Activated CD4-positive, alpha-beta memory T cell treated with anti-CD3 and anti-CD28 coated beads, Interleukin-2, amount 10 ng/mL, durations not matched to agents 7 days and 5 days (primary cell): ENCODE measurements at places on chromosomes 2 and 18. TPM values are rescaled to one million over a fixed set of nuclear protein-coding genes. Genes with fewer than 3 reads are reported as not detected.

DNA sequence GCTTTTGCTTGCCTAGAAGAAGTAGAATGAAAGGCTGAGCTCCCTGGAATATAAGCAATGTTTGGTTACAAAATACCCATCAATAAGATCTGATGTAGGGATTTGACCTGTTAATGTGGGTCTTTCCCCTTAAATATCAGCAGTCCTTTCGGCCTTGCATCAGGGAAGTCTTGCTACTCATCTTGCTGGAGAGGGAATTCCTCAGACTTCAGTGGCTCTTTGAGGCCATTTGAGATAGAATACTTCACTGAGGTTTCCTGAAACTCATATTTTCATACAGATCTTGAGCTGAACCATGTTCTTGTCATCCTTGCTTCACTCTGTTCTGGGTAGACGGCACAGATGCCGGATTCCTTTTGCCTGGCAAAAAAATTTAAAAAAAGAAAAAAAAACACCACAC is 3.9 kb downstream of the TWIST2 start:
- no peak for DNase-seq
- H3K27ac ChIP-seq = no peak overlapping the region
- peaks cover 52% of the 10 kb centered on the region for H3K27me3 ChIP-seq
- no peak overlapping the region for H3K4me3 ChIP-seq
- H3K4me1 ChIP-seq = no peaks in the 10 kb centered on the region

DNA sequence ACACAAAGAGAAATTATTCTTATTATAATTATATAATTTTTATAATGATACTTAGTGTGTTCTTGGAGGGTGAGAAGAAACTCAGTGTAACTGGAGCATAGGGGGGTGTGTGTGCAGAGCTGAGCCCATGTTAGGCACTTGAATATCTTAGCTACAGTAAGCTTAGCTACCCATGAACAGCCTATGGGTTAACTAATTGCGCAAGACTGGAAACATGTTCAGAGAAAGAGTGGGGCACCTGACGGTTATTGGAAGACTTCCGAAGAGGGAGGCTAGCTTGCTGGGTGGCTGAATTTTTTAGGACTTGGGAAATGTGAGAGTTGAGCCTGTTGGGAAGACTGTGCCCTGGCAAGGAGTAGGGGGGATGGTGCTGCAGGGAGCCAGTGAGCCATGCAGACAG is 229.2 kb downstream of the SLC4A3 start:
- H3K27me3 ChIP-seq = no peaks in the 10 kb centered on the region
- no peak overlapping the region for H3K4me3 ChIP-seq
- H3K36me3 ChIP-seq = no peaks in the 10 kb centered on the region
- no peaks in the 10 kb centered on the region for H3K4me1 ChIP-seq

GRCh38 chr2:65458999-65459398 is 26.6 kb upstream of the SPRED2 start:
- no peak overlapping the region for H3K27ac ChIP-seq
- peaks cover 50% of the 10 kb centered on the region for H3K27me3 ChIP-seq
- no peak for DNase-seq
- H3K4me1 ChIP-seq = no peaks in the 10 kb centered on the region

- no peak for DNase-seq
- H3K27me3 ChIP-seq = peaks cover 2% of the 10 kb centered on the region
- no peak overlapping the region for H3K4me3 ChIP-seq
- H3K36me3 ChIP-seq = peaks cover 17% of the 10 kb centered on the region
- no peak overlapping the region for H3K27ac ChIP-seq
- H3K4me1 ChIP-seq = peaks cover 13% of the 10 kb centered on the region
Measured at GRCh38 chr2:138512672-138513071, 11.1 kb downstream of the SPOPL start.

- H3K4me1 ChIP-seq = no peaks in the 10 kb centered on the region
- H3K27me3 ChIP-seq = no peaks in the 10 kb centered on the region
- H3K4me3 ChIP-seq = no peak overlapping the region
- no peak overlapping the region for H3K27ac ChIP-seq
- H3K36me3 ChIP-seq = no peaks in the 10 kb centered on the region
Measured at GRCh38 chr18:22378672-22379282, 38.9 kb downstream of the CTAGE1 start.

DNA sequence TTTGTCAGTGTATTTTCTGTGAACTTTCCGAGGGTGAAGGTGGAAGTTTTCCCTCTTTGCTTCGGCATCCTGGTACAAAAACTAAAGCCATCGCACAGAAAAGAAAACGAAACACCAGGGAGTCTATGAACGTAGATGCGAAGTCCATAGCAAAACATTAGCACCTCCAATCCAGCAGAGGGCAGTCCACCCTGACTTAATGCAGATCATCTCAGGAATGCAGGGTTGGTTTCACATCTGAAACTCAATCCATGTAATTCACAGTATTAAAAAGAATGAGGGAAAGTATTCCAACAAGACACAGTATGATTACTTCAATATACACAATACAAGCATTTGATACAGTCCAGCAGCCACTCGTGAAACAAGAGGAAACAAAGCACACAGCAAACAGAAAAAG is 70.8 kb downstream of the RTP5 start:
- no peak overlapping the region for H3K27ac ChIP-seq
- H3K4me3 ChIP-seq = no peak overlapping the region
- H3K27me3 ChIP-seq = no peaks in the 10 kb centered on the region
- no peak for DNase-seq

GRCh38 chr2:72993147-72993932 is 76.0 kb downstream of the EMX1 start:
- no peaks in the 10 kb centered on the region for H3K36me3 ChIP-seq
- no peak overlapping the region for H3K4me3 ChIP-seq
- peak; percentile 37 for DNase-seq
- H3K27ac ChIP-seq = no peak overlapping the region
- H3K27me3 ChIP-seq = no peaks in the 10 kb centered on the region
- H3K4me1 ChIP-seq = no peaks in the 10 kb centered on the region

GRCh38 chr2:160315337-160315736 is 115.3 kb upstream of the ITGB6 start:
- H3K27me3 ChIP-seq = no peaks in the 10 kb centered on the region
- H3K4me1 ChIP-seq = no peaks in the 10 kb centered on the region
- no peak overlapping the region for H3K4me3 ChIP-seq
- DNase-seq = no peak
- H3K27ac ChIP-seq = no peak overlapping the region

GRCh38 chr2:231707625-231707926 is 749 bp upstream of the PTMA start:
- H3K27me3 ChIP-seq = no peaks in the 10 kb centered on the region
- H3K4me1 ChIP-seq = peaks cover 26% of the 10 kb centered on the region
- peak; percentile 60 for DNase-seq

DNA sequence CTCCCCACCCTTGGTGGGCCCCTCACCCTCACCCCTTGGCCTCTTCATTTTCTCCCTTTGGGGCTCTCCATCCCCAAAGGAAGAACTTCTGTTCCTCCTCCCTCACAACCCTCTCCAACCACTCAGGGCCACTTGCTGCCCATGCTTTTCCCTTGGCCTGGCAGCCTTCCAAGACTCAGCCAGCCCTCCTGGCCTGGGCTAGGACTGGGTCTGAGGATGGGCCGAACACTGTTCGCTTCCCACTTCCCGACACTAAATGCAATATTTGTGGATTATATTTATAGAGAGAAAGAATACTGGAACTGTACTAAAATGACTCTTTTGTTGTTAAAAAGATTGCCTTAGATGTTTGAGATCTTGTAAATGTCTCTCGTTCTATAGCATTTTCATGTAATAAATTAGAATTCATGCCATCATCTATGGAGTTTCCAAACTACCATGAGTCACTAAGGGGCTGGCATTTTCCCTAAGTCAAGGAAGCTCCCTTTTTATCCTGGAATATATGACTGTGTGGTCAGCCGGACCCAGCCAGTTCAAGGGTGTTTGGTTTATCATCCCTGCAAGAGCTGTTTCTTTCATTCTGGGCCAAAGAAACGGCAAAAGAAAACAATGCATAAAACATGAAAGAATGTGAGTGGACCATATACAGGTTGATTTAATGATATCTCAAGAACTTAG is 3.8 kb downstream of the CXCR2 start:
- H3K27me3 ChIP-seq = peaks cover 14% of the 10 kb centered on the region
- H3K36me3 ChIP-seq = no peaks in the 10 kb centered on the region
- no peak overlapping the region for H3K27ac ChIP-seq

DNA sequence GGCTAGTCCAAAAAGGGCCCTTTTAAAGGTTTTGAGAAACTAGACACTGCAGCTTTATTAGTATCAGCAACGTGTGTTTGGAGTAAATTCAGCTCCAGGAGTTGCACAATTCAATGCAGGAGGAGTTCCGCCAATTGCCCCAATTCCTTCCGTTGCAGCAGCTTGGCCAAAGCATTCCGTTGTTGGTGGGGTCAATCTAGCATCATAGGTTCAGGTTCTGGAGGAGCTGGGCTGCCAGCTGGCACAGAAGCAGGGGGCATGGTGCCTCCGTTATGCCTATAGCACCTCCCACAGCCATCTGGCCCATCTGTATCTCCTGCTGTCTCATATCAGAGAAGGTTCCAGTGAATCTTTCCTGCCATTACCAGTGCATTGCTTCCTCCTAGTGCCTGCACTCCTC is 55.4 kb downstream of the REL start:
- H3K27me3 ChIP-seq = no peaks in the 10 kb centered on the region
- peaks cover 44% of the 10 kb centered on the region for H3K36me3 ChIP-seq
- peaks cover 6% of the 10 kb centered on the region for H3K4me1 ChIP-seq
- DNase-seq = no peak
- H3K4me3 ChIP-seq = no peak overlapping the region
- no peak overlapping the region for H3K27ac ChIP-seq

- DNase-seq = no peak
- H3K27ac ChIP-seq = no peak overlapping the region
- peaks cover 10% of the 10 kb centered on the region for H3K4me1 ChIP-seq
Measured at GRCh38 chr18:22174341-22175145, 5.2 kb downstream of the GATA6 start.

DNA sequence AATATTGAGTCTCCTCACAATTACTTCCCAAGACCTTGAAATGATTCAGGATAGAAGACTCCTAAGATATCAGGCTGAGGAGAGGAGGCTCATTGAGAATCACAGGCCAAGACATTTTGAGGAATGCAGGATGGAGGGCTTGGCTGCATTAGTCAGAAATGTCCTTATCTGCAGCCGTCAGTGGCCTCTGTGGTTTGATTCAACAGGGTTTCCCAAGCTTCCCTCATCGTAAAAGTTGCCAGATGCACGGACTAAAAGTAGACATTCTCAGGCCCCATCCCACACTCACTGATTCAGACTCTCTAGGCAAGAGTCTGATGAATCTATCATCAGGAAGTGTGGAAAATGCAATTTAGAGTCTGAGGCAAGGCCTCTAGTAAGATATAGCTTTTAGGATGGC is 34.0 kb upstream of the TMEM178A start:
- H3K27me3 ChIP-seq = peaks cover 5% of the 10 kb centered on the region
- DNase-seq = no peak
- H3K36me3 ChIP-seq = no peaks in the 10 kb centered on the region

DNA sequence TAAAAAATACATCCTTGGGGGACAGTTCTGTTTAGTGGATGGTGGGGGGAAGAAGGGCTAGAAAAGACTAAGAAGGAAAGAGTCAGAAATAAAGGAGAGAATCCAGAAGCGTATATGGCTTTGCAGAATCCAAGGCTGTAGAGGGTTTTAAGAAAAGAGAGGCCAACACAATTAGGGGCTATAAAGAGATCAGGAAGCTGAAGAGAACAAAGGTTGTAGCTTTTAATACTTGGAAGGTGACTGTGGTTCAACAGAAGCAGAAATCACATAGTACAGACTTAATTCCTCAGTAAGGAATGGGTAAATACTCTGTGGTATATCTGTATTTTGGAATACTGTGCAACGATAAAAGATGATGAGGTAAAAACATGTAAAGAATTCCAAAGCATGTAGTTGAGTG is 286.4 kb downstream of the AGPS start:
- H3K27ac ChIP-seq = no peak overlapping the region
- no peaks in the 10 kb centered on the region for H3K4me1 ChIP-seq
- H3K27me3 ChIP-seq = peaks cover 20% of the 10 kb centered on the region
- DNase-seq = no peak
- H3K4me3 ChIP-seq = no peak overlapping the region
- H3K36me3 ChIP-seq = no peaks in the 10 kb centered on the region

GRCh38 chr2:47504174-47504810 is 101.3 kb downstream of the MSH2 start:
- peaks cover 39% of the 10 kb centered on the region for H3K4me1 ChIP-seq
- H3K36me3 ChIP-seq = peaks cover 32% of the 10 kb centered on the region
- H3K4me3 ChIP-seq = no peak overlapping the region

- no peak overlapping the region for H3K27ac ChIP-seq
- DNase-seq = no peak
- H3K4me1 ChIP-seq = peaks cover 10% of the 10 kb centered on the region
Measured at GRCh38 chr2:164839914-164840457, 1.6 kb downstream of the COBLL1 start.

GRCh38 chr2:44652701-44653100 is 288.8 kb upstream of the SIX3 start:
- H3K4me1 ChIP-seq = peaks cover 2% of the 10 kb centered on the region
- no peak for DNase-seq
- no peak overlapping the region for H3K4me3 ChIP-seq
- no peaks in the 10 kb centered on the region for H3K27me3 ChIP-seq
- no peak overlapping the region for H3K27ac ChIP-seq
- H3K36me3 ChIP-seq = no peaks in the 10 kb centered on the region

DNA sequence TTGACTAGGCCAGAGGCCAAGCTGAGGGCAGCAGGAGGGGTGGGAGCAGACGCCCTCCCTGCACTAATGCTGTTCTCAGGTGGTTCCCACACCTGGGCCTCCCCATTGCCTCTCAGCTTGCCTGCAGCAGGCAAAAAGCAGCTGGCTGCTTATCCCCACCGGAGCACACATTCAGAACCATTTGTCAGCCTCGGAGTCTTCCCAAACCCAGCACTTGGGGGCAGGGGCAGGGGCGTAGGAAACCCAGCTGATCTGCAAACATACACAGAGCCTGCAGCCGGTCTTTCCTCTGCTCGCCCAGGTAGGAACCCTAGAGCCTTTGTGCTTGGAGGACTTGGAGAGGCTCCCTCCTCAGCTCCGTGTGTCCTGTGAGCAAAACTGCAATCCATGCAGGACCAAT is 249.8 kb downstream of the CYP26B1 start:
- H3K27ac ChIP-seq = no peak overlapping the region
- DNase-seq = no peak
- H3K4me3 ChIP-seq = no peak overlapping the region
- H3K27me3 ChIP-seq = peaks cover 2% of the 10 kb centered on the region

The CDC42EP3 gene
- total RNA-seq = 51.1 TPM

The ICA1L gene
- total RNA-seq = 3.1 TPM

The MAPRE2 gene
- 39.2 TPM for total RNA-seq

The ECEL1 gene
- total RNA-seq = not detected

The C18orf54 gene
- 12.3 TPM for total RNA-seq

The SESTD1 gene
- total RNA-seq = 13.8 TPM

The DCTN1 gene
- total RNA-seq = 88.9 TPM

The DSG3 gene
- not detected for total RNA-seq

The MSH6 gene
- total RNA-seq = 77.4 TPM

The CNGA3 gene
- not detected for total RNA-seq

The MALT1 gene
- total RNA-seq = 41.0 TPM

The LIPG gene
- total RNA-seq = not detected
